ENCODE measurements at places on chromosomes 16 and 17.

DNA sequence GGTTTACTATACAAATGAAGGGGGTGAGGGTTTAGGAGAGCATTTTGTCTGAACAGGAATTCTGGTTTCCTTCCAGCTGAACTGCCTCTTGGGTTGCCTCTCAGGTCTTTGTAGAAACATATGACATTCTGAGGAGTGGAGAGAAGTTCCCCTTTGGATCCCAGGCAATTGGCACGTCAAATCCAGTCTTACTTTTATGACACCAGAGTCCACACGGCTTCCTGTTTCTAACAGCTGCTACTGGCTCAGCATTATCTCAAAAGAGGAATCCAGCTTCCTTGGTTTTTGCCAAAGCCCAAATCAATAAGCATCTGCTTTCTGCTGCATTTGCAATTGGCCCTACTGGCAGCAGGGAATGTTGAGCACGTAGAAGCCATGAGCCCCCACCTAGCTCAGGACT is 97.6 kb upstream of the FAM20A start:
- no peak for DNase-seq

DNA sequence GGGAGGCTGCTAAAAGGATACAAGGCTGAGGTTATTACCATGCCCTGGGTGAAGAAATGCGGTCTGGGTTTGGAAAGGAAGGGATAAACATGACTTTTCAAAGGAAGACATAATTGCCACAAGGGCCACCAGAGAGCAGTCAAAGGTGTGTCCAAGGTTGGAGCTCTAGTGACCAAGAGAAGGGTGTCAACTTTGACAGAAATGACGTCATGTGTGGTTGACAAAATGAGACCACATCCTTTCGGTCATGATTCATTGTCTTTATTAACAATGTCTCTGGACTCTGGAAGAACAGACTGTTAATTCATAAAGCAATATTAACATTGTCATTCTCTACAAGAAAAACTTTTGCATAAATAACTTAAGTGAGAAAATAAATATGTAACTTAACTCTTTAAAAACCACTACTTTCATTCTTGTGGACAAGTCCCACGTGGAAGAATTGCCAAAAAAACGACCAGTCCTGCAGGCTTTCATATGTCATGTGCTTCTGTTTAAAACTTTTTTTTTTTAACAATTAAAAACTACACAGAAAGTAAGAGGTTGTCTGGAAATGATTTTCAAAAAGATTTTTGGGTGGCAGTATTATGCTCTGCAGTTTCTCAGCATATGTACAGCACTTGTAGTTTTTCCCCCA is 5.0 kb downstream of the SOST start:
- no peak for DNase-seq

GRCh38 chr16:82987767-82988166 is 361.0 kb downstream of the CDH13 start:
- no peak for DNase-seq

- DNase-seq = no peak
Observed at GRCh38 chr16:86680661-86681030, 102.3 kb downstream of the FOXL1 start.

DNA sequence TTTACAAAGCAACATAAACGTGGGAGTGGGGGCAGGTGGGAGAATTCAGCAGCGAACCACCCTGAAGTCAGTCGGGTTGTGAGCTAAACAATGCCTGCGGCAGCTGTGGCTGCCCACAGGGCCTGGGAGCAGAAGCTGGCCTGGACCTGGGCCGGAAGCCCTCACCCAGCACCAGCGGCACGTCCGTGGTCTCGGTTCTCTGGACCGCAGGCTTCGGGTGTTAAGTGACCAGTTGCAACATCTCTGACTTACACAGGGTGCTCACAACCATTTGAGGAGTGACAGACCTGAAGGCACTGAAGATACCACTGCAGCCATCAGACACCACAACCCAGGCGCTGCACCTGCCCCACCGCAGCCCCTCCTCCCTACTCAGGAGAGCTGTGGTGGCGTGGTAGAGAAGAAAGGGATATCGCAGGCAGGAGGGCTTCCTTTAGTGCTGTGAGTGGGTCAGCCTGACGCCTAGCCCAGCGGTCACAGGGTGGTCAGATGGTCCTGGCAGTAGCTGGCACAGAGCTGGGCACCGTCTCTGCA is 33.8 kb downstream of the CBFA2T3 start:
- no peak for DNase-seq

GRCh38 chr16:57022445-57022844 is 33.1 kb downstream of the NLRC5 start:
- DNase-seq = no peak

Measured in CD4-positive, alpha-beta T cell treated with Interleukin-6 for 4 hours (primary cell).